ENCODE measurements at places on chromosomes 5 and 9.
A peak's percentile ranks its signal among the peaks of the same experiment; 100 is the strongest.

DNA sequence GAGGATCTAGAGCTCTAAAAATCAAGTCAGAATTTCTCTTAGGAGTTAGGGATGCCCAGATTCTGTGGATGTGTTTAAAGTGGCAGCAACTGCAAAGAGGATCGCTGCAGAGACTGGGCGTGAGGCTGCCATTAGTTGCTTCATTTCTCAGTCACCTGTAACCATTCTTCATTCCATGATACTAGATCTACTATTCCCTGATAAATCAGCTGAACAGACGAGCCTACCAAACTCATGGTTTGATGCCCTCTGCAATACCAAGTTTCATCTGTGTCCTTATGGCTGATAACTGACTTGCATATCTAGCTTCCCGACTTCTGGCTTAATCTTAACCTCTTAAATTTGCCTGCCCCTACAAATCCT is 33.3 kb downstream of the UBE2R2 start:
- no peak for DNase-seq

DNA sequence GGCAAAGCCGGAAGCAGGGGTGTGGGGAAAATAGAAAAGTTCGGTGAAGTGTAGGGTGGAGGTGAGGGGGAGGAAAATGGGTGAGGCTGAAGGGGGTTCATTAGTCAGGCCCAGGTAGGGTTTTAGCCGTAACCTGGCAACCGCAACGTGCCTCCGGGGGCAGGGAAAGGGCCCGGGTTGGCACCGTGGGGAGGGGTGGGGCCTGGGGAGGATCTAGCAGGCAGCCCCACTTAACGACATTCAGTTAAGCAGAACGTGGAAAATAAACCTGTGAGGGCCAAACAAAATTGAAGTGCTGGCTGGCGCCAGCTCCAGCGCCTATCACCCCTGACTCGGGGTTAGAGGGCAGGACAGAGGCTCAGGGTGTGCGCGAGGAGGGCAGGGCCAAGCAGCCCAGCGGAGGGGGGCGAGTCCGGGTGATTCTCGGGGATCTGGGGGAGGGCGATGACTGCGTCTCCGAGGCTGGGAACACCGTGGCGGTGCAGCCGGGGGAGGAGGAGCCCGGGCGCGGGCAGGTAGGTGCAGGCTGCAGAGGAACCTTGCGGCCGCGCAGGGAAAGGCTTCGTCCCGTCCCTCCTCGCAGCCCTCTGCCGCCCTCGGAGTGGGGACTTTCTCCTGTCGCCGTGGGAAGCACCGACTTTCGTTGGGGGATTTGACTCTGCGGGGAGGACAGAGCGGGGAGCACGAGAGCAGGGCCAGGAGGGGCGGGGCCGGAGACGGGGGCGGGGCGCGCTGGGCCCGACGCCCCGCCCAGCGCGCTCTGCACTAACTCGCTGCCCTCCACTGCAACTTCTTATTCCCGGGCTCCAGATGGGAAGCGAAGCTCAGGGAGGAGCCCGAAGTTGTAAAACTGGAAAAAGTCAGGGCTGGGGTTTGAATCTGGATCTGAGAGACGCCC is 5.1 kb downstream of the RGS14 start:
- peak; percentile 71 for DNase-seq

DNA sequence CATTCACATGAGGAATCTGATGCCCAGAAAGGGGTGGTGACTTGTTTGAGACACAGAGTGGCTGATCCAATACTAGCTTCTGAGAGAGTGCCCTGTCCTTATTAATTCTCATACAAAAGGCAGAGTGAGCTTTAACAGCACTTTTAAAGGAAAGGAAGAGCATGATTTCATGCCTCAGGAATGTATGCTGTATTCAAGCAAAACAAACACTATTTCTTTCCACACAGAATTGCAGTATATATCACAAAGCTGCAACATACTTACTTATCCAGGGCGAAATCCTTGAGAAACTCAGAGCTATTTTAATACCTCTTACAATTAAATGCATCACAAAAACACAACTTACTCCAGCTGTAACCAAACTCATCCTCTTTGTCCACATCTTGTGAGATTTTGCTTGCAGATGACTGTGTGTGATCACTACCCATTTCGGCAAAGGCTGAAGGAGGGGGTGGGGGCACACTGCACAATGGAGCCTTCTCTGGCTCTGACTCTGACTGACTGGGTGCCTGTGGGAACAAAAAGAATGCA is 139.8 kb downstream of the MPDZ start:
- DNase-seq: no peak

DNA sequence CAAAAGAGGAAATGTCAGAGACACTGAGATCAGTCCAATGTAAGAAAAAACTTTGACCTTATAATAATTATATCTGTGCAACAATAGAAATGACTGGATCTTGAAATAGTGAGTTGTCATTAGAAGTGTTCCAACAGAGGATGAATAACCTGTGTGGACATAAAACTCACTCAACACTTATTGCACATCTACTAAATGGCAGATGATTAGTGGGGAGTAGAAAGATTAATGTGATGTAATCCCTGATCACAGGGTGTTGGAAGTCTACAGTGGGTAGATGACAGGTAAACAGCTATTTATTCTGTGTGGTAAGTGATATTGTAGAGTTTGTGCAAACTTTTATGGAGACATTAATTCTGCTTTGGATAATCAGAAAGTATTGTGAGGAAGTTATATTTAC is 177.3 kb upstream of the HMHB1 start:
- DNase-seq: no peak

DNA sequence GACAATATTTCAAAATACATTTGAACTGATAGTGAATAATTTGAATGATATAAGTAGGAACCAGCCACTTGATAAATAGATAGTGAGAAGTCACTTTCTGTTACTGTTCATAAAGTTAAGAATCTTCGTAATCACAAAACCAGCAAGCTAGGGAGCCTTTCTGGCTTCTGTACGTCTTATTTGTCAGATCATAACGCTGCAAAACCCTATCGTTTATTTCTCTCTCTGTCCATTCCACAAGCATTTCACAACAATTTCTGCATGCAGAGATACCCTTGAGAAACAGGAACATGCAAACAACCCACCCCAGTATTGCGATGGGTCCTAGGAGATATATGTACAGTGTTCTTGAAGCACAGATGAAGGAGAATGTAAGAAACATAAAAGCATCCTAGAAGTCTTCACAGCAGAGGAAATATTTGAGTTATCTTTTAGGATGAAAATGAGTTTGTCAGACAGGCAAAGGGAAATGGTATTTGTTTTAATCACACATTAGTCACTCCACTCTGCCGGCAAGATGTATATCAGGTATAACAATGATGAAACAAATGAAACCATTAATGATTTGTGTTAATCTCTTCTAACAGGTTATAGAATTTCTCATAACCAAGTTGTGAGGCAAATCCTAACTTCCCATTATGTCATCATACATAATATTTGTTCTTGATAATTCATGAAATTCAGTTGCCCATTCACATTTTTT is 668.7 kb upstream of the FTMT start:
- DNase-seq: no peak

- DNase-seq: no peak
Measured at GRCh38 chr9:90539286-90539685, 103.3 kb downstream of the DIRAS2 start.

- DNase-seq: no peak
Measured at GRCh38 chr5:168239325-168239724, 52.1 kb upstream of the WWC1 start.

- DNase-seq: no peak
Measured at GRCh38 chr5:130777794-130778193, 387.3 kb downstream of the HINT1 start.

DNA sequence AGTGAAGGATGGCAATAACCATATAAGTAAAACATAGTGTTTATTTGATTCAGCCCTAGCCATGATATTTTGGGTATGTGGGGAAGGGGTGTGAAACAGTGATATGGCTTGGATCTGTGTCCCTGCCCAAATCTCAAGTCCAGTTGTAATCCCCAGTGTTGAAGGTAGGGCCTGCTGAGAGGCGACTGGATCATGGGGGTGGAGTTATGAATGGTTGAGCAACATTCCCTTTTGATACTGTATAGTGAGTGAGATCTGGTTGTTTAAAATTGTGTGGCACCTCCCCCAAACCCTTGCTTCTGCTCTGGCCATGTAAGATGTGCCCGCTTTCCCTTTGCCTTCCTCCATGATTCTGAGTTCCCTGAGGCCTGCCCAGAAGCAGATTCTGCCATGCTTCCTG is 1804.6 kb downstream of the MAT2B start:
- no peak for DNase-seq

DNA sequence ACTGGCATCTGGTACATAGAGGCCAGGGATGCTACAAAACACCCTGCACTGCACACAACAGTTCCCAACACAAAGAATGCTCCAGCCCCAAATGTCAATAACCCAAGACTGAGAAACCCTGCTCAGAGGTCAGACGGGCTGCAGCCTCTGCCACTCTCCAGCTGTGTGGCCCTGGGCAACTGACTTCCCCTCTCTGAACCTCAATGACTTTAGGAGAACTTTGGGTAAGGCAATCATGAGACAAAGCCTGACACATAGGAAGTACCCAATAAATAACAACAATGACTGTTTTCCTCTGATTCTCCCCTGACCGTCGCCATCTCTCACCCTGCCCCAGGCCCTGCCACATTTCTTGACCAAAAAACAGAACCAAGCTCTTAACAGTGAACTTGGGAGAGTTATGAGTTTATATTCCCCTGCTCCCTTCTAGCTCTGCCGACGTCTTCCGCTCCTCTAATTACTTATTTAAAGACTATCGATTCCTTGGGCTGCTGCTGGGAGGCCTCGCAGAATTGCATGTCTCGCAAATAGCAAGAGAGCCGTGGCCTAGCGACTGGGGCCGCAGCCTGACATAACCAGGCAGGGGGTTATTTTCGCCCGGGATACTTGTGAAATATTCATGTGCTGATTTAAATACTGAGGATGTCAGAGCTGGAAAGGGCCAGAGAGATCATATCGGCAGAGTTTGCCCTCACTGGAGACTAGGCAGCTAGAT is 24.5 kb upstream of the CRB2 start:
- DNase-seq: no peak

DNA sequence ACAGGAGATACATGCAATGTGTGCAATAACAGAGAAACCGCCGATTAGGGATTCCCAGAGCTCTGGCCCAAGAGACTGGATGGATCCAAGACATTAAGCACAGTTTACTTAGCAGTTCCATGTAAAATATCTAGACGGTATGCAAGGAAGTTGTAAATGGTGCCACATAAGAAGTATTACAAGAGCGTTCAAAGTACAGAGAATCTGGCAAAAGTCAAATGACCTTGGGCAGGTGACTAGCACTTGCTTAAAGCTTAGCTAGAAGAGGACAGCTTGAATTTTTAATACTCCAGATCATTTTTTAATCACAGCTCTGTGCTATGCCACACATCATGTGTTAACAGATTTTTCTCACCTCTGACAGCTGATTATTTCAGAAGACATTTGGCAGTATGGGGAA is 72.3 kb upstream of the TNPO1 start:
- DNase-seq: no peak

- DNase-seq: no peak
Measured at GRCh38 chr9:34650816-34651215, 1.2 kb upstream of the IL11RA start.

- peak; percentile 89 for DNase-seq
Measured at GRCh38 chr5:177431317-177432142, 5.1 kb downstream of the GRK6 start.

DNA sequence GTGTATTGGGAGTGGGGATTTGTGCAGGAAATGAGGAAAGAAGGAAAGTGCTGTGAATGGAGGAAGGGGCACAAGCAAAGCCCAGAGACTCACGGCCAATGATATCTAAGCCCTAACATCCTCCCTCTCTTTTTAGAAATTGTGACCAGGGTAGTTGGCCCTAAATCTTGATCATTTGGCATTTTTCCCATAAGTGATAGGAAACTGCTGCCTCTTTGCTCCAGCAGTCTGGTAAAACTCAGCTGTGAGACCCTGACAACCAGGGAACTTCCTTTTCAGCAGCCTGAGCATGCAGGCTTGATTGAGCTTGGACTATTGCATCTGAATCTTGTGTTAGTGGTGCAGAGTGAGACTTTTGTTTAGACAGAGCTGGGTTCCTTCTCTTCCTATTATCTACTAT is 9.6 kb upstream of the ADRB2 start:
- no peak for DNase-seq

GRCh38 chr9:93827545-93828330 is 127.4 kb downstream of the BARX1 start:
- DNase-seq: no peak

GRCh38 chr5:172102218-172102870 is 85.7 kb downstream of the STK10 start:
- DNase-seq: no peak

DNA sequence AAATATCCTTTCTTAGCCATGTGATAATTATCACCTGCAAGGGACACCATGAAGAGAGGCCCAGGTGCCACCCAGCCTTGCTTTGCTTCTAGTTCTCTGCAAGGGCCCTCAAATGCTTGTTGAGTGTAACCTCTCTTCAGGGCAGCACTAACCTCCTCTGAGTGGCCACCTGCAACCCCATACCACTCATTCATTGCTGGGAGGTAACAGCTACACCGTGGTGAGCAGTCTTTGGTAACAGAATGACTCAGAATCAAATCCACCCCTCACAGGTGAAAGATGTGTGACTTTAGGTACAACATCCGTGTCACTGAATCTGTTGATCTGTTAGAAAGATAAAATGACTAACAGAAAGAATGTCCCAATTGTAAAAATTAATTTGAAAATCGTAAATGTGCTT is 365.1 kb upstream of the TRPC7 start:
- no peak for DNase-seq

DNA sequence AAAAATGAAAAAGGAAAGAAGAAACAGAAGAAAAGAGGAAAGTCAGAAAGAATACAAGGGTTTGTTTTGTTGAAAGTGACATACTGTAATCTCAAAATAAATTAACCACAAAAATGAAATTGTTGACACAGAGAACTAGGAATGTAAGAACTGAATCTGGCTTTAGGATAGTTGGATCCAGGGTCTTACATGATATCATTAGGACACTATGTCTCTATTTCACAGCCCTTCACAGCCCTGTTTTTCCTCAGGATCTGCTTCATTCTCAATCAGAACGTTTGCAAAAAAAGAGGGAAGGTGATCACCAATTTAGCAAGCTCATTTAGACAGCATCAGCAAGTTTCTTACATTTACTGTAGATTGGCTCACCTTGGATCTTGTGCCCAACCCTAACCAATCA is 188.5 kb upstream of the NREP start:
- DNase-seq: no peak

GRCh38 chr5:136590581-136590980 is 225.2 kb upstream of the TRPC7 start:
- no peak for DNase-seq

GRCh38 chr5:132779961-132780360 is 2.9 kb upstream of the SEPTIN8 start:
- no peak for DNase-seq

DNA sequence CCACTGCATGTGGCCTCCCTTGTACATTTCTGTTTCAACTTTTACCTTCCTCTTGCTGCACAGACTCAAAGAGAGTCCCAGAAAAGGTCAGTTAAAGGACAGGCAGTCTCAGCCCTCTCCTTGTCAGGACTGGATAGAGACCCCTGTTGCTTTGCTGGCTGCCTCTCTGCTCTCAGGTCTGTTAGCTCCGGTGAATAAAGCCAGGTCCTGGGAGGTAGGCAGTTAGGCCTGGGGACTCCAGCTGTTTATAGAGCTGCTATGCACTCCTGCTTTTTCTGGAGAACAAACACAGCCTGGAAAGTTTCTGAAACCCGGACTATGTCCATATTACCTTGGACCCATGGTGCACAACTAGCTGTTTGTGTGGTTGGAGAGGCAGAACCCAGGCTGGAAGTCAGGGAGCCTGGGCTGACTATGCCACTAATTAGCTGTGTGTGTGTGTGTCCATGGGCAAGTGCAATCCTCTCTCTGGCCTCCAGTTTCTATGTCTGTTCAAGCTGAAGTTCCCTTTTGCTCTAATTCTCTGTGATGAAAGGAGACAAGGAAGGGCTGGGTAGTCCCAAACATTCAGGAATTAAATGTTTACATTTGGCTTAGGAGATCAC is 42.9 kb downstream of the GLRA1 start:
- DNase-seq: no peak

- no peak for DNase-seq
Measured at GRCh38 chr5:148290271-148291195, 21.7 kb upstream of the SPINK7 start.

Data from CD4-positive, alpha-beta T cell treated with Interleukin-4 for 1 hour (primary cell).